Right cardiac atrium (tissue), 5 donors: ENCODE measurements at places on chromosomes 2 and 18. TPM values are rescaled to one million over a fixed set of nuclear protein-coding genes. Genes with fewer than 3 reads are reported as not detected.

TTC39C gene
- polyA plus RNA-seq, result 2.8 TPM

RESP18 gene
- polyA plus RNA-seq, result not detected

DNA sequence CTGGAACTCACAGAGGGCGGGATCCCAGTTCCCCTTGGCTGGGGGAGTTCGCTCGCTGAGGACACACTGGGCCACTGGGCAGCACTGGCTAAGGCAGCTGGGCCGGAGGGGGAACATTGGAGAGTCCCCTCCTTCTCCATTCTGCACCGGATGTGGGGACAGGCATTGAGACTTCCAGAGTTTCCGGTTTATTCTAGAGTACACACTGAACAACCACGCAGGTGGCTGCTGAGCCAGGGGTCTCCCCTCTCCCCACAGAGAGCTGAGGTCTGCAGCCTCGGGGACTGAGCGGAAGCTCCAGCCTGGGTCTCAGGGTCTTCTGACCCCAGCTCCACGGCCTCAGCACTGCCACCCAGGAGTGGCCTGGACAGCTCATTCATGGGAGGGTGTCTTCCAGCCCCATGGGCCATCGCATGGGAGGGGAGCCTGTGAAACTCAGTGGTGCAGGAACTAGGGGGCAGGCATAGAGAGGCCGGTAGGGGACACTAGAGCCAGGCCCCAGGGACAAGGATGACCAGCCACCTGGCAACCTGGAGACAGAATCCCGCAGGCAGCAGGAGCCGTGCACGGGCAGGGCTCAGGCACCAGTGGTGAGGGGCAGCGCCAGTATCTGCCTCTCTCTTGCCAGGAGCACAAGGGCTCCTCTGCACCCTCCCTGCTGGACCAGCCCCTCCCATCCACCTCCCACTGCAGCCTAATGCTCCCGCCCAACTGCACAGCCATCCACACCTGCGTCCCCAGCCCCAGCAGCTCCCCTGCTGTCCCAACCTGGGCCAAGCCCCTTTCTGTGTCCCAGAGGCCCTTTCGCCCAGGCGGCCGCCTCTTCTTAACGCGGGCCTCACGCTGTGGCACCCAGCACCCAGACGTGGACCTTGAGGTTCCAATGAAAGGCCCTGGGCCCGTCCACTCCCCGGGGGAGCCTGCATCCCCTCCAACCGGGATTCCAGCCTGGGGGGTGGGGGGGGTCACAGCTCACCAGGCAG is 45.1 kb upstream of the GPC1 start:
- DNase-seq, result peak; percentile 24

TEX44 gene
- polyA plus RNA-seq, result not detected
